ENCODE measurements at places on chromosomes 6 and 20.

- DNase-seq, result no peak
Observed at GRCh38 chr6:158103228-158103627, 64.8 kb downstream of the SERAC1 start.

- no peak for DNase-seq
Observed at GRCh38 chr6:45808042-45808645, 207.5 kb downstream of the CLIC5 start.

- DNase-seq, result peak; percentile 57
Observed at GRCh38 chr6:7992002-7992815, 72.0 kb downstream of the BLOC1S5 start.

- DNase-seq, result no peak
Observed at GRCh38 chr6:27251112-27251605, 3.7 kb downstream of the PRSS16 start.

DNA sequence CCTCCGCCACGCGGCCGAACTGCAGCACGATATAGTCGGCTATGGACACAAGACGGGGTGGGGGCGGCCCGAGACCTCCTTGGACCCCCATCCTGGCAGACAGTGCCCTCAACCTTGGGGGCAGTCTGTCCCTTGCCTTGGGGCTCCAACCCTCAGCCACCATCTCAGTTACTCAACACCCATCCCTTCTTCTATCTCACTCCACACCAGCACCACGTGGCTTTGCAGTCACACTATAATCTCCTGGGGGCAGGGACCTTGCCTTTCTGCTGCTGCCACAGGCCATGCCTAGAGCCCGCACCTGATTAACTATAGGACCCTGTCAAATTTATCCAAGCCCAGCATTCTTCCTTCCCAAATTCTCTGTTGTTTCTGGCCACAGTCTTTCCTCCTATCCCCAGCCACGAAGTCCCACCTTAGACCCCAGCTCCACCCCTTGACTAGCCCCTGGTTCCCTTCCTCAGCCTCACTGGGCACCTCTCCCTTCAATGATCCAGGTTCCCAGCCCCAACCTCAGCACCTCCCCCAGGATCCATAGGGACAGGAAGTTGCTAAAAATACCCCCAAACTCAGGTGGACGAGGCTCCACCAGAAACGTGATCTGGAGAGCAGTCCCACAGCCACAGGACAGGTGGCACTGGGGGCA, 1.7 kb upstream of the TEAD3 start:
- no peak for DNase-seq

DNA sequence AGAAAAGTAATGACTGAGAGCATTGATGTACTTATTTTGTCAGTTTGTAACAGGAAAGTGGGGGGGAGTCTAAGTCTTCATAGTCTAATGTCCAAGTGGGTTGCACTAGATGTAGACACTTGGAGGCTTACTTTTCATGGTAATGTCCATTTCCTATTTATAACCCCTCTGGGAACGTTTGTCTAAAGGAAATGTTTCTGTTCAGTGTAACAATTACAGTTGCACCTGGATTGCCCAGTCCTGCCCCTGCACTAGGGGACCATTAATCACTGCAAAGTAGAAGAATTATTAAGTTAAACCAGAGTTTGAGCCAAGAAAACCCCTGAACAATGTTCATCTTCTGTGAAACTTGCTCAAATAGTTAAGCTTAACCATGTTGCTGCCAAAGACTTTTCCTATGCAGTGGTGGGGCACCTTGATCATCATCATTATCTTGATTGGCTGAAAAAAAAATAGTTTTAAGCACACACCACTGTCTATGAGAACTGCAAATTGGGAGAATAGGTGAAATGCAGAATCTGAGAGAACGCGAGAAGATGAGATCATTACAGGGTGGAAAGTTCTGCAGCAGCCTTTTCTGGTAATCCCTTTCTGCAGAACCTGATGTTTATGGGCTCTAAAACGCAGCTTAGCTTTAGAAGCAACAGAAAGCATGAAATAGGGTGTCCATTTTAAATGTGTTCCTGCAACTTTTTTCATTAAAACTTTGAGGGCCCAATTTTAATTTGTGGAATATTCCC, 106.0 kb downstream of the ZNF217 start:
- DNase-seq, result no peak

DNA sequence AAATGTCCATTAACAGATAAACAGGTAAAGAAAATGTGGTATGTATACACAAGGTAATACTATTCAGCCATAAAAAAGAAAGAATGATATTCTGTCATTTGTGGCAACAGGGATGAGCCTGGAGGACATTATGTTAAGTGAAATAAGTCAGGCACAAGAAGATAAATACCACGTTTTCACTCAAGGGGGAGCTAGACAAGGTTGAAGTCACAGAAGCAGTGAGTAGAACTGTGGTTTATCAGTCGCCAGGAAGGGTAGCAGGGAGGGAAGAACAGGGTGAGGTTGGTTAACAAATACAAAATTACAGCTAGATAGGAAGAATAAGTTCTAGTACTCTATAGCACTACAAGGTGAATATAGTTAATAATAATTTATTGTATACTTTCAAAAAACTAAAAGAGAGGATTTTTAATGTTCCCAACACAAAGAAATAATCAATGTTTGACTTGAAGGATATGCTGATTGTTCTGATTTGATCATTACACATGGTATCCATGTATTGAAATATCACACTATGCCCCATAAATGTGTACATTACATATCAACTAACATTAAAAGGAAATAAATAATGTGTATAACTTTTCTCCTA, 21.1 kb downstream of the RTN4IP1 start:
- peak; percentile 29 for DNase-seq

DNA sequence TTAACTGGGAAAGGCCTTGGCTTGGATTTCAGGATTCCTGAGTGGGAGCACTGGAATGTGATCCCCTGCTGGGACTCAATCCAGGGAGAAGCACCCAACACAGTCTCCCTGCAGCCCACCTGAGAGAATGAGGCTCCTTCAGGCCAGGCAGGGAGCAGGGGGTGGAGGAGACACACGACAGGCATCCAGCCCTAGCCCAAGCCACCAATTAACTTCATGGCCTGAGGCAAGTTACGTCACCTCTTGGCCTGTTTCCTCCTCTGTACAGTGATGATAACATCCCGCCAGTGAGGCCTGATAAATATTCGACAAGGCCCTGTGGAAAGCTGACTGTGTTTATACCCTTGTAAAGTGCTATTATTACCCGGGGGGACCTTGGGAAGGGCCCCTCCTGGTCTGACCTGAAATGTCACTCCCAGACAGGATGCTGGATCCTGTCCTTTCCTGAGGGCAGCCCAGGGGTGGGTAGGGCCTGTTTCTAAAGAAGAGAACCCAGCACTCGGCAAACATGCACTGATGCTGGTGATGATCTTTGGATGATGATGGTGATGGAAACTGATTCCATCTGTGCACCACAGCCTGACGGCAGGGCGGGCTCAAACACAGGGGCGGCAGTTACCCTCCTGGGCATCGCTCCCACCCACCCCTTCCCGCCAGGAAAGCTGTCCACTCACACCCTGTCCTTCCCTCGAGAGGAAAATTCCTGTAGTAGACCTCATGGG, 12.4 kb downstream of the FRS3 start:
- DNase-seq, result no peak

DNA sequence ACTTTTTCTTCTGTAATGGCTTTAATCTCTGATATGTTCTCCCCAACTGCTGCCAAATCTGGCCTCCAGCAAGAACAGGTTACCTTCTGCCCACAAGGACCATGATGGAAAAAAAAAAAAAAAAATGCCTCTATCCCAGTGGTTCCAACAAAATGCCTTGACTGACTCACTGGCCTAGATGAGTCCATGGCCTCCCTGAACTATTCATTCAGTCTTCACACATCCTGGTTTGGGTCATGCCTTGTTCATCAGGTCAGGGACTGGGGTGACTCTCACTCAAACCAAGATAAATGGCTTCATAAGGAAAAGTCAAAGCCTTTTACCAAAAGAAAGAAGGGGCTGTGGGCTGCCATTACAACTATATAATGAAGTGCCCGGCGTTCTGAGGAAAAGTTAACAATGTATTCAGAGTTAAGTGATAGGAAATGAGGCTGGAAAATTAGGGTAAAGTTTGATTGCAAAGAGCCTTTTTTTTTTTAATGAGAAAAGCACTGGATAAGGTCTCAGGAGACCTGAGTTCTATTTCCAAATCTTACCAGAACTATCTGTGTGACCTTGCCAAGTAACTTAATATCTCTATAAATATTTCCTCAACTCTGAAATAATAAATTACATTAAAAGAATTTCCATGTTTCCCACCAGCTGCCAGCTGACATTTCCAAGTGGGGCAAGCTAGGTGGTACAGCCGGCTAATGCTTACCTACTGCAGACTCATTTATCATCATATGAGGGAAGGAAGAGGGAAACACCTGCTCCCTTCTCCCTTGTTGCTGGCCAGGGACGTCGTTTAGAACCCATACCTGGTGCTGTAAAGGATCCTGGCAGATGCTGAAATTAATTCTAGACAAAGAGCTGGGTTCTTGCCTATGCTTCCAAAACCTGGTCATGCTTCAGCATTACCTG, 380.0 kb upstream of the MARCKS start:
- DNase-seq, result no peak

GRCh38 chr6:74170118-74170517, 474.1 kb downstream of the CD109 start:
- no peak for DNase-seq

GRCh38 chr20:36259177-36260061, 23.1 kb downstream of the AAR2 start:
- DNase-seq, result no peak

DNA sequence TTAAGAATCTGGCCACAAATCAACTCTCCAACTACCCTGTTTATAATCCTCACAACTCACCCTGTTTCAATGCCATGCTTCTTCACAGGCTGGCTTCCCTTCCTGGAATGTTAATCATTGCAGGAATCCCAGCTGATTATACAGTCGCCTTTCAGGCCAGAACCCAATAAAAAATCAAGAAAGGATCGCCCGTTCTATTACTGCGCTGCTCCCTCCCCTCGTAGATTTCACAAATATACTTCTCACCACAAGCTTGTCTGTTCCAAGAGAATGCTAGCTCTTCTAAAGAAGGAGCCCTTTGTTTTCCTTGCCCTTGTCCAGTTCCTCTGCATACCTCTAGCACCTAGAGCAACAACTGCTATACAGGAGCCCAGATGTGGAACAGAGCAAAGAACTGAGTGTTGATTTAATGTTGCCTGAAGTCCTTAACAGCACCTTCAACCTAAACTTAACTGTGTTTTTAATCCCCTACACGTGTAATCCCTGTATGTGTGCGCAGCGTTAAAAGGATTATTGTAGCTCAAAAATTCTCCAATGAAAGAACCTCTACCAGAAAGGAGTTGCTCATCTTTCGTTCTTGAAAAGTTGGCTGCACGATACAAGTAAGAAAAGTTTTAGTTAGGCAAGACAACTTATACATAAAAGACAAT, 988 bp downstream of the ECHDC1 start:
- no peak for DNase-seq

- DNase-seq, result no peak
Observed at GRCh38 chr6:135073217-135073616, 18.6 kb upstream of the HBS1L start.

DNA sequence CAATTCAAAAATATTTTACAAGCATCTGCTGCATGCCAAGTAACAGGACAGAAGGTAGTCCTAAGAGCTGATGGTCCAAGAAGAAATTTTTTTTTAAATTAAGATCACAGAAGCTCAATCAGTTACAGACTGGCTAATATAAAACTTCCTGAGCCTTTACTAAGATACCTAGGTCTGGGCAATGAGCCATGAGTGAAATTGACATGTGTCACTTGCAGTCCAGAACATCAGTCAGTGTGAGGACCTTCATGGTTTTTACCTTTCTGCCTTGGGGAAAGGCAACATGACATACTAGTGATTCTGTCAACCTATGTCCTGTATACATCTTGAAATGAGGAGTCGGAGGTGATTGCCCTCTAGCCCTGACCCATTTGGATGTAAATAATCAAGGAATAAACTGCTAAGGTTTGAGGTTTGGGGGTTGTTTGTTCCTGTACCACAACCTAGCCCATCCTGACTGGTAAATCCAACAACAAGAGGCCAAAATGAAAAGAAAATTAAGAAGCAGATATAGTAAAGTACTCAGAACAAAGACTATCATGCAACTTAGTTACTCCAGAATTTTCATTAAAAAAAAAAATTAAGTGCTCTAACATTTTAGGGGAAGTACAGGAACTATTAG, 70.0 kb downstream of the CNKSR3 start:
- DNase-seq, result no peak

DNA sequence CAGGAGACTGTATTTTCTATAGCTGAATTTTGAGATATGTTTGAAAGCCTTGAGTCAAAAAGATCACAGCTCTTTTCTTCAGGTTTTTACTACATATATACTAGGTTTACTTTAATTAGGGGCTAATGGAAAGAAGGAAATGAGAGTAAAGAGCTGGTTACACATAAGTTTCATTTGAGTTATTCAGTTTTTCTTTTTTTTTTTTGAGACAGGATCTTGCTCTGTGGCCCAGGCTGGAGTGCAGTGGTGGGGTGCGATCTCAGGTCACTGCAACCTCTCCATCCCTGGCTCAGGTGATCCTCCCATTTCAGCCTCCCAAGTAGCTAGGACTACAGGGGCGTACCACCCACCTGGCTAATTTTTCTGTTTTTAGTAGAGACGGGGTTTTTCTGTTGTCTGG, 4.8 kb downstream of the ARFGEF2 start:
- no peak for DNase-seq

DNA sequence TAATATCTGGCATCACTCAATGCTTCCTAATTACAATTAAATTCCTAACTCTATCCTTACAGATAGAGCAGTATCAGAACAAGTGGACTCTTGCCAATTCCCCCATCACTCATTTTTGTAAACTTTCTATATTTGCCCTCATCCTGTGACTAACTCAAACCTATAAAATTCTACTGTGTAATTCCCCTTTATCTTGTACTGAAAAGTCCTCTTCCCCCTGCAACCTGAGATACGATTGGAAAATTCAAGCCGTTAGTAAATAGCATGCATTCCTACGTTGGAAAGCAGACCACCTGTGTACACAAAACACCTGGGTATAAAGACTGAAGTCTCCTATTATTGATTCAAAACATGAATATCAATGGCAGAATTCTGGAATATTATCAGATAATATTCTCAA, 70.4 kb upstream of the KCNQ5 start:
- DNase-seq, result no peak

DNA sequence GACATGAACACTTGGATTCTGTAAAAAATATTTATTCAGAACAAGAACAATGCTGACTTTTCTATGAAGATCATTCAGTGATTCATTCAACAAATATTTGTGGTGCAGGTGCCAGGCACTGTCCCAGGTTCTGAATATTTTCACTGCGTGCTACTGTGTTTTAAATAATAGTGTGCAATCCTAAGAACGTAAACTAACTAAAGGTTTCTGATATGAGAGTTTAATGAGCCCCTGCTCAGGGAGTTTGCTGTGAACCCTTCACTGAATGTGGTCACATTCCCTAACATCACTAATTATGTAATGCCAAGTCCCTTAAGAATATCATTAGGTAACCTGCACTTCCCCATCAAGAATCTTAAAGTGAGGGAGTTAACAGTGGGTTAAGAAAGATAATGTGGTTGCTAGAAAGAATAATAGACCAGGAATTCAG, 1.7 kb upstream of the TMEM170B start:
- DNase-seq, result no peak

DNA sequence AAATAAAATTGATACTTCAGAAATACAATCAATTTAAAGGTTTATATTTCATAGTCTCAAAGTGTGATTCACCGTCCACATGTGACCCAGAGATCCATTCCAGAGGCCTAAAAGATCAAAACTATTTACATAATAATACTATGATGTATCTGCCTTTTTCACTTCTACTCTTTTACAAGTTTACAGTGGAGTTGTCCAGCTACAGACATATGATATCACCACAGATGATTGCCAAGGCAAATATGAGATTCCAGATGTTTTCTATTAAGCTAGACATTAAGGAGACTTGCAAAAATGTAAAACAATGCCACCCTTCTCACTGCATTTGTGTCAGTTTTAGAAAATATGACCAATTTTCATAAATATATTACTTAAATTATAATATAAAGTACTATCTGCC, 443.7 kb downstream of the GJA1 start:
- DNase-seq, result no peak
